Glutamatergic neuron (in vitro differentiated cells): ENCODE measurements at places on chromosomes 2 and 18.
A peak's percentile ranks its signal among the peaks of the same experiment; 100 is the strongest.

DNA sequence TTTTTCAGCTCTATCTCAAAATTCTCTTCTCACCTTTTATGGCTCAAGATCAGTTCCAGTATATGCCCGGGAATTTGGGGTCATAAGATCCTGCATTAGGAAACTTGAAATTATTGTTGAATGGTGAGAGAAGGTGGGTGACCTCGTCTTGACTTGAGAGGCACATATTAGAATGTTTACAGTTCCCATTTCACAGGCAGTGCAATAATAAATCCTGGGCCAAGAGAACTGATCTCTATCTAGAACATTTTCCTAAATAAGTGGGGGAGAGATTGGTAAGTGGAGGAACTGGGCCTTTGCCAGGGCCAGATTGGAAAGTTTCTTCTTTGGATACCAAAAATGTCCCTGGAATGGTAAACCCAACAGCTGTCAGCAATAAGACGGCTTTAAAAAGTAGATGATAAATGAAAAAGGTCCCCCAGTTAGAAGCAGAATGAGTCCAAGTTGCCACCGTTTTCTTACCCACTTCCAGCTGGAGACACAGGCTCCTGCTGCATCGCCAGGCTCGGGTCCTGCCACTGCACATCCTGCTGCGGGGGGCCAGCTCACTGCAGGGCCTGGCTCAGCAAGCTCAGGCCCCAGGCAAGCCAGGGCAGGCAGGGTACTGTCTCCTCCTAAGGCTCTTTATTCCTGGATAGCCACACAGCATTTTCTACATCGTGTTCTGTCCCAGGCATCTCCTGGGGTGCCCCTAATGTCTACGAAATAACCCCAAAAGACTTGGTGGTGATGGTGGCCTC is 126.4 kb upstream of the EPAS1 start:
- no peak for DNase-seq

DNA sequence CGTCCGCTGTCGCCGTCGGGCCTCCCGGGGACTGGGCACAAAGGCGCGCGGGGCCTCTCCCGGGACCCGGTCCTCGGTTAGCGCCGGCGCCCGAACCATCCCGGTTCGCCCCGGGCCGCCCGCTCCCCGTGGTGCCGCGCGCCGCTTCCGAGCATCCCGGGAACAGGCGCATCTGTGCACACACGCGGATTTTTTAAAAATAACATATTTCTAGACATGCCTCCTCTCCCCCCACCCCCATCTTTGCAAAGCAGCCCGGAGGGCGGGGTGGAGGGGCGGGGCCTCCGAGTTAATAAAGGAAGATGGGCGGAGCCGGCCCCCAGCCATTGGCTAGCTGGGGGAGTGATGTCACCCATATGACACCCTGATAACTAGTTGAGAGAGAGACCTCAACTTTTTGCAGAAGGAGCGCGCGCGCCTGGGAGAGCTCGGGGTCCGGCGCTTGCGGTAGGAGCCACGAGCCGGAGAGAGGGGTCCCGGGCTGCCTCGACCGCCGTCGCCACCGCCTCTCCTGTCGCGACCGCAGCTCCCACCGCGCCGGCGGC is at the start of gene SOX11:
Gene SOX11, plus strand, starts transcription at position 400 of the 545 bp plus-strand sequence. CDS start 338 bp downstream, outside the sequence.
- DNase-seq: peak; percentile 97

DNA sequence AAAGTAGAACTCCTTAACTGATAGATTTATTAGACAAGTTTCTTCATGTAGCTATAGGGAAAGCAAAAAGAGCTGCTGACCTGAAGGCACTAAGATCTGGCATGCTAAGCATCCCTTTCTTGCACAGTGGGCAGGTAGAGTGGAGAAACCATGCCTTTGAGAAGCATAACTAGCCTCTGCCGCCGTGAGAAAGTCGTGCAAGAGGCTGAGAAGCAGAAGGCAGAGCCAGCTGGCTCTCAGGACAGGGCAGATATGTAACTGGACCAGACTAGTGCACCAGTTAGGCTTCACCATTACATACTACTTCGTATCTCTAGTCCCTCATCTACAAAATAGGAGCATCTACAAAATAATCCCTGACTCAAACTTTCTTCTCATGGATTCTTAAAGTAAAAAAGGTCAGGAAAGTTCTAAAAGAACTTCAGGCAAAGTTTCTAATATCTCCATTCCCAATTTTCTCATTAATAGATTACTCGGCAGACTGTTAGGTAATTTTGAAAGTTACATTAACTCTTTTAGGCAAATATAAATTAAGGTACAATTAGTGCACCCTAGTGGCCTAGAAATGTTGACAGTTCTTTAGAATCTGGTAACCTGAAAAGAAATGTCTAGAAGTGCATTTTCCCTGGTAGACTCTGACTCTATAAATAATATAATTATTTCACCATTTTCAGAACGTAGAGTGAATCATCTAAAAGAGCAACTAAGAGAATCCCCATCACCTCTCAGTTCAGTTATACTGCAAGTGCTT is 10.3 kb downstream of the ERBB4 start:
- DNase-seq: no peak

DNA sequence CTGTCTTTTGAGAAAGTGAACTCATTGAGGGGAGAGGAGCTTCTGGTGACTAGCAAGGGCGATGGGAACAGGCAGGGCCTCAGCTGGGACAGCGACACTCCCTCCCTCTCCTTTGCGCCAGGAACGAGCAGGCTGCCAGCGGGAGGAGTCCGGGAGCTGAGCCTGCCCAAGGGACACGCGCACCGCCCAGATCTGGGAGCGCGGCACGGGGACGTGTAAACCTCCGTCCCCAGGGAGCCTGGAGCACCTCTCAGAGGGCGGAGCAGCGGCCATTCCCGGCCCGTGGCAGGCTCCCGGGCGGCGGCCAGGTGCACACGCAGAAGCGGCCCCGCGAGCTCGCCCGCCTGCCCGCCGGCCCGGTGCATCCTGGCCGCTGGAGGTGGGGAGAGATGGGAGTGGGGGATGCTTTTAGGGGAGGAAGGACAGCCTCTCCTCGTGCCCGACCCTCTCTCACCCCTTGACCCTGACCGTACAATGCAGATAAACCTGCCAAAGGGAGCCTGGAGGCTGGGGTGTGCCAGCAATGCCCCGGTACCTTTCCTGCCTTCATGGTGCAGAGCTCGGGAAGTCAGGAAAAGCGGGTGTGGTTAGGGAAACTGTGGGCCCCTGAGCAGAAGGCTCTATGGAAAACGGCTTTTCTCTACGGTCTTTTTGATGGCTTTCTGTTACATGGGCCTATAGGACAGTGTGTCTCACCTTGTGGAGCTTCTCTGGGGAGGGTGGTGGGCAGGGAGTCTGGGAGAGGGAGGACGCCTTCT is 2.2 kb downstream of the AQP4 start:
- peak; percentile 46 for DNase-seq
